ENCODE measurements at places on chromosomes 5 and 9. TPM values are rescaled to one million over a fixed set of nuclear protein-coding genes. Genes with fewer than 3 reads are reported as not detected.

Gene P4HA2
- total RNA-seq: 0.54 TPM

Gene SIT1
- 0.54 TPM for total RNA-seq

Gene PRR16
- 0.81 TPM for total RNA-seq

Gene F2RL2
- total RNA-seq: 0.27 TPM

Gene SLC6A19
- total RNA-seq: under 0.01 TPM

Gene RNF183
- under 0.01 TPM for total RNA-seq

Gene ENG
- 17.5 TPM for total RNA-seq

Gene PCDHGA7
- total RNA-seq: 0.81 TPM

Gene NKD2
- under 0.01 TPM for total RNA-seq

Gene CDH9
- total RNA-seq: 2.7 TPM

Gene SELENOP
- 33.9 TPM for total RNA-seq

Gene PCDHB3
- under 0.01 TPM for total RNA-seq

Gene F12
- 3.2 TPM for total RNA-seq

Gene LIX1
- total RNA-seq: not detected

Gene LRRC26
- 2.2 TPM for total RNA-seq

Gene ACOT12
- under 0.01 TPM for total RNA-seq

Gene SEC16A
- 39.9 TPM for total RNA-seq

Gene VCAN
- 5.4 TPM for total RNA-seq

Gene SPACA9
- total RNA-seq: 10.0 TPM

Gene TAF1L
- total RNA-seq: under 0.01 TPM

Gene PFN3
- total RNA-seq: not detected

Gene TIMD4
- total RNA-seq: not detected

Gene FOXD4L6
- under 0.01 TPM for total RNA-seq

Gene PCDHB6
- total RNA-seq: not detected
